ENCODE measurements at places on chromosomes 1 and 21.

GRCh38 chr1:231178970-231179369 lies 17.1 kb downstream of the TRIM67 start:
- no peak for DNase-seq

DNA sequence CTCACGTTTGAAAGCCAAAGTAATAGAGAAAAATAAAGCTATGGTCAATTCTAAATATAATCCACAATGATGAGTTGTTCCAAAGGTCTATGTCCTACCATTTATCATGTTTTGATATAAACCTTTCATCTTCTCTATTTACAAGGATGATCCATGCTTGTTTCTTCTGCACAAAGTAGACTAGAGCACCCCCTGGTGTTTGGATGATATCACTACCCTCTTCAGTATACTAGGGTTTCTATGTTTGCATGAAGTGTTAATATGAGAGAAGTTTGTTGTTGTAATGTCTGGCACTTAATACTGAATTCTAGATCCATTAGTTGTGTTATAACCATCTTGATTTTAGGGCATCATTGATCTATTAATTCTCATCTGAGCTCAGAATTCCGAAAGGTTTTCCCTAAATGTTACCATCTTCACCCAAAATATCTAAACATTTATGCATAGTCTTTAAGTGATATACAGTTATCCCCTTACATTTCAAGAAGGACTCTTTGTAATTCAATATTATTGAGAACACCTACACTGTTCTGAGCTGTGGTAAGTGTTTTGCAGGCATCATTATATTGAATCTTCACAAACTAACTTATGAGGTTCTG lies 21.1 kb downstream of the CLDN8 start:
- DNase-seq, result no peak

- DNase-seq, result no peak
These were observed 6.5 kb downstream of the NBL1 start for GRCh38 chr1:19650416-19651140.

DNA sequence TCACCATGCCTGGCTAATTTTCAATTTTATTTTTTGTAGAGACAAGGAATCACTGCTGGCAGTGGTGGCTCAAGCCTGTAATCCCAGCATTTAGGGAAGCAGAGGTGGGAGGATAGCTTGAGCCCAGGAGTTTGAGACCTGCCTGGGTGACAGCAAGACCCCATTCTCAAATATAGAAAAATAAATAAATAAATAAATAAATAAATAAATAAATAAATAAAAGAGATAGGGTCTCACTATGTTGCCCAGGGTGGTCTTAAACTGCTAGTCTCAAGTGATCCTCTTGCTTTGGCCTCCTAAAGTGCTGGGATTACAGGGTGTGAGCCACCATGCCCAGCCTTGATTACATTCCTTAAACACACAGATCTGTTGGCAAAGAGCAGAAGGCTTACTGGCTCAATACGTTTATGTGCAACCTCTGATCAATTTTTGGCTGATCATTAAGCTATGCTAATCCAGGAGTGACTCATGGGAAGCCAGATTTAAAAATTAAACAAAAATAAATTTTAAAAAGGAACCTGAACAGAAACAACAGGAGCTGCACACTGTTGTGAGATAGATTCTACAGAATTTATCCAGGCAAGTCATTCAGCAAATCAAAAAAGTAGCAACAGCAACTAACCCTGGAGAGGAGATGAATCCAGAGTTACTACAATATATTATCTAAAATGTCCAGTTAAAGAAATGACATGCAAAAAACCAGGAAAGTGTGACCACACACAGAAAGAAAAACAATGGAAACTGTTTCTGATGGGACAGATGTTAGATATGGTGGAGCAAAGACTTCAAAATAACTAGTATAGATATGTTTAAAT lies 79.4 kb downstream of the RPE65 start:
- no peak for DNase-seq

- no peak for DNase-seq
These were observed 341.3 kb downstream of the DSCAM start for GRCh38 chr21:40505681-40506080.

- no peak for DNase-seq
These were observed 21.9 kb downstream of the HAO2 start for GRCh38 chr1:119390526-119390925.

DNA sequence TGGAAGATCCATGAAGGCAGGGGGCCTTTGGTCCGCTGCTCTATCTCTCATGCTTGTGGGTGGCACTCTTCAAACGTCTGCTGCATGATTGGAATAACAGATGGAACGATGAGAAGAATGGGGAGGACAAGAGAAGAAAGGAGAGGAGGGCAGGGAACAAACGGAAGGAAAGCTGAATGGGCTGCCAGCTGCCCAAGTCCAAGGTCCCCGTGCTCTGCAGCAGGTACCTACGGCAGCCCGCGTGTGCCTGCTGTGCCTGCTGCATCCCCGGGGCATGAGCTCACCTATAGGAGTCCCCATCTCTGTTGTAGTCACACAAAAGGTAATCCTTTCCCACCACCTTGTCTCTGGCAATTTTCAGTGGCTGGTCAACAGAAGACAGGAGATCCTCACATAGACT lies 73.1 kb downstream of the SLC66A1 start:
- no peak for DNase-seq

All from activated CD4-positive, alpha-beta T cell treated with anti-CD3 and anti-CD28 coated beads for 4 hours (primary cell).